ENCODE measurements at places on chromosomes 6 and 20.

DNA sequence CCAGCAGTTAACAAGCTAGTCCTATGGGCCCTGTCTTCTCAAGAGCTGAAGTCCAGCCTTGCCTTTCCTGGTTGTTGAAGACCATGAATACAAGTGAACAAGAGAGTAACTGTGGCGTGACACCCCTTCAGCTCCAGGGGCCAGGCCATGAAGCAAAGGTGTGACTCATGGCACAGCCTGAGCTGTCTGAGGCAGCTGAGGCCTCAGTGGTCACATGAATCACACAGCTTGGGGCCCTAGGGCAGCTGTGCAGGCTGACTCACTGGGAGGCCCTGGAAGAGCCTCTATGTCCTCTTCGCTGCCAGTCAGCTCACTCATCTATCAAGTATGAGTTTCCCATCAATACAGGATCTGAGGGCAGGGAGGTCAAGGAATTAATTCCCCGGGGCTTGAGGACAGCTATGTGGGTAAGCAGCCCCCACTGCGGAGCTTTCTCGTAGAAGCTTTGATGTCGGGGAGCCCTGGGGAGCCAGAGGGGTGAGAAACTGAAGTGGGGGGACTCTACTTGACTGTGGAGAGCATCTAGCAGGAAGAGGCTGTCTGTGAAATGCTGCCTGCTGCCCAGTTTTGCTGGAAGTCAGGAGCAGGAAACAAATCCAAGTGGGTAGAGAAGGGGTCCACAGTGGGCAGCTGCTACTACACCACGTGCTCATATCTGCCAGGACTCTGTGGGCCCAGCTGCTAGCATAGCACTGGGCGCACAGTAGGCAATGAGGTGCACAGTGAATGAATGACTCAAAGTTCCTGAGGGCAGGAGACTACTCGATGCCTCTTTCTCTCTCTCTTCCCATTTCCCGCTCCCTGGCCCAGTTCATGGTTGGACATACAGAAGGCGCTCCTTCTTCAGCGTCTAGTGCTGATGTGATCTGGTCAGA is 13.7 kb upstream of the FAM83C start:
- peak; percentile 88 for DNase-seq

GRCh38 chr6:22940581-22941290 is 371.4 kb downstream of the HDGFL1 start:
- DNase-seq = no peak

DNA sequence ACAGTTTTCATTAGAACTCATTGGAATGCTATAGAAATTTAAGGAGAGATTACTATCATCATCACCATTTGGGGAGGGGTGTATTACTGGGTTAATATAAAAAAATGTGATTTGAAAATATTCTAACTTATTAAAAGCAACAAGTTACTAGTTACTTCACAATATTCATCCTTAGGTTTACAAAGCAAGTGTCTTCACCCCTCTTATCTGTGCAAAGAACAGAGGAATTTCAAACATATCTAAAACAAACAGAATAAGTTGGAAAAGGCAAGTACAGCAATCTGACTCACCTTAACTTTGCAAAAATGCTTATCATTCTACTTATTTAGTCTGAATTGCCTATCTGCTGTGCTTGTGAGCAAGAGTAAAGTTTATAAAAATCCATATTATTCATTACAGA is 32.9 kb downstream of the DCBLD1 start:
- no peak for DNase-seq

- DNase-seq = no peak
Observed at GRCh38 chr20:17808357-17808756, 108.6 kb downstream of the BANF2 start.

- no peak for DNase-seq
Observed at GRCh38 chr6:84772428-84773132, 8.2 kb upstream of the TBX18 start.
